Stimulated activated CD8-positive, alpha-beta memory T cell treated with anti-CD3 and anti-CD28 coated beads, Interleukin-4, amount 100 ng/mL, for 48 hours (primary cell): ENCODE measurements at places on chromosomes 4 and X.
A peak's percentile ranks its signal among the peaks of the same experiment; 100 is the strongest.

DNA sequence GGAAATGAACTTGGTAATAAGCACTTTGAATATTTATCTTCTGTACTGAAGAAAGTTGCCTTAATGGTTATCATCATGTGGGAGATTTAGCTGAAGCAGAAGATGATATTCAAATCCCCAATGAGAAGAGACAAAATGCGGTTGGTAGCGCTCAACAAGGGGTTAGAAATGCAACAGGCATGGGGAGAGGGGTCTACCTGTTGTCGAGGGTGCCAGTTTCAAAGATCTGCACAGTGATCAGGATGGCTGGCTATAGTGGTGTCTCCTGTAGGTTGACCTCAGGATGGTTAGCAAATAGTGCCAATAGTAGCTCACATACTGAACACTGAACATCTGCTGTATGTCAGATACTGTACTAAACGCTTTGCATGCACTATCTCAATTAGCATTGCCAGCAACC, 7.0 kb upstream of the HS6ST2 start:
- no peak for DNase-seq

- no peak for DNase-seq
These were observed 17.7 kb downstream of the IL15 start for GRCh38 chr4:141654098-141654497.

GRCh38 chr4:39037491-39037825, 5.2 kb upstream of the TMEM156 start:
- DNase-seq: no peak

- peak; percentile 14 for DNase-seq
These were observed 36.2 kb downstream of the RGS12 start for GRCh38 chr4:3328814-3329663.

DNA sequence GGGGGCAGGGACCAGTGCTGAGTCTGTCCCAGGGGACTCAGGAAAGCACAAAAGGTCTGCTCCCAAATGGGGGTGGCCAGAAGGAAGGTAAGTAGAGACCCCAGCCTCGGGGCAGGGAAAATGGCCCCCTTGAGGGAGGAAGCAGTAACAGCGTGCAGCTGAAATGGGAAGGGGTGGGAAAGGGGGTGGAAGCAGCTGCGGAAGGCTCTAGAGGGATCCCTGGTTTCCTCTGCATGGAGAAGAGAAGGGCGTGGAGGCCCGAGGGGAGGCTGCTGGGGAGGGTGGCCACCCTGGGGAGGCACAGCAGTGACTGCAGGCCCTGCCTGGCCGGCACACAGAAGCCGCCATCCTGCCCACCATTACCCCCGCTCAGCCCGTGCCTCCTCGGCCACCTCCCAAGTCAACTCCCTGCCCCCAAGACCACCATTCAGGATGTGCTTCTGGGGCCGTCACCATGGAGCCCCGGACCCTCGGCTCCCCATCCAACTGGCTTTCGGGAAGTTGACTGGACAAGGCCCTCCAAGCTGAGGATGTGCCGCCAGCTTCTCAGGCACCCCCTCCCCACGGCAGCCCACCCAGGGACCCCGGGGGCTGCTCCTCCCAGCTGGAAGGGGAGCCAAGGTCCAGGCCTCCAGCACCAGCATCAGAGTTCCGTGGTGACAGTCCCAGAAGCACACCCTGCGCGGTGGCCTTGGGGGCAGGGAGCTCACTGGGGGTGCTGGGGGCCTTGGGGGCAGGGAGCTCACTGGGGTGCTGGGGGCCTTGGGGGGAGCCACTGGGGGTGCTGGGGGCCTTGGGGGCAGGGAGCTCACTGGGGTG, 23.6 kb downstream of the CFAP99 start:
- DNase-seq: no peak

DNA sequence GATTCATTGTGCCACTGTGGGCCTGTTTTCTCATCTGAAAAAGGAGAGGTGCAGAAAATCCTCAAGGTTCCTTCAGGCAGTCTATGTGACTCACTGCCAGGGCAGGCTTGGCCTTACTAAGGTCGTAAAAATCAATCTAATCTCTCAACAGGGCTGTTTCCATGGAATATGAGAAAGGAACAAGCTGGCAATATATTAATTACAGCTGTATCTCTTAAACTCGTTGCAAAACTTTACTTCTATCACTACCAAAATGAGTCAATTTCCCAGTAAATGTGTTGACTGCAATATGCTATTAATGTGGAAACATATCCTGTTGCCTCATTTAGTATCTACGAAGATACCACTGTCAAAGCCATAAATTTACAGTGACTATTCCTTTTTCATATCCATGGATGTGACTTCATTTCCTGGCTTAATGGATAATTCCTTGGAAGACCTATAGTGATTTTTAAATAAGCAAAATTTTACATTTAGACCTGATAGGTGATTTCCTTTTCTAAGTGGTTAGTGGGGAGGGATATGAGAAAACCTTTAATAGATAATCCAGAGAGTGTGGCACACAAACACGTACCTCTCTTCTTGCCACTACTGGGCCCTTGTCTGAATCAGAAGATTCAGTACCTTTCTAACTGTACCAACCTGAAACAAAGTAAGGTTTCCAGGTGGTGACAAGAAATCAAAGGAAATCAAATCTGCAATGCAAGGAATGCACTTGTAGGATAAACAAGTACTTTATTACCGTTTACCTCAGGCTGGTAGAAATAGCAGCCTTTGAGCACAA, 127.4 kb upstream of the FTHL17 start:
- no peak for DNase-seq

DNA sequence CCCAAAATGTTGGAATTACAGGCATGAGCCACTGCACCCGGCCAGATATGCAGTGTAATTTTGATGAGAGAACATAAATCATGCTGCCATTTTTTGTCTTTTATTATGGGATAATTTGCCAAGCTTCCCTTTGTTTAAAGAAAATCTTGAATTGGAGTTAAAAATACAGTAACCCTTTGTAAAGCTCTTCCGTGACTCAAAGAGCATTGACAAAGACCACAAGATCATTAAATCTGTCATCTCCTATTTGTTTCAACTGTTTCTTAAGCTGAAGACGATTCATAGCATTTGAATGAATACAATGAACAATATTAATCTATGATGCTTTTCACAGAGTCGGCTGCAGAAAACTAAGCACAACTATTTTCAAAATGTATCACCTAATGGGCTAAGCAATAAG, 132.6 kb downstream of the ANAPC4 start:
- DNase-seq: no peak
